ENCODE measurements at places on chromosomes 3 and 15. TPM values are rescaled to one million over a fixed set of nuclear protein-coding genes. Genes with fewer than 3 reads are reported as not detected.

Gene IL17RD
- total RNA-seq, result 29.9 TPM

Gene MAGI1
- 55.4 TPM for total RNA-seq

Gene TEX55
- total RNA-seq, result 70.4 TPM

Gene IL20RB
- total RNA-seq, result 2.0 TPM

DNA sequence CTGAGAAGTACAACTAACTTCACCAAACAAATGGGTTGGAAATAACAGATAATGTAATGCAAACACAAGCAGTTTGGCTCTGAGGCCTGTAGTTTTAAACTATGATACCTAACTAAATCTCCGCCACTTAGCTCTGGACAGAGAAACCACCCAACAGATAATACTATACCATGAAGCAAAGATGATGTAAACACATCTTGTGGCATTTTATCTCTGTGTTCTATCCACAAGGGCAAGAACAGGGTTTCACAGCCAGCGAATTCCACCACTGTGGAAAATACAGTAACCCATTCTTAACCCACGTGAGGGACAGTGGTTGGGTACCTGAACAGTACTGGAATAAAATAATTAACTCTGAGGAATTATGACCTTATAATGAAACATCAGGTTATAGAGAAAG lies 93.6 kb downstream of the P3H2 start:
- no peaks in the 10 kb centered on the region for H3K36me3 ChIP-seq
- no peak overlapping the region for H3K27ac ChIP-seq
- H3K4me3 ChIP-seq, result no peak overlapping the region
- no peak for DNase-seq
- no peaks in the 10 kb centered on the region for H3K27me3 ChIP-seq

- no peaks in the 10 kb centered on the region for H3K36me3 ChIP-seq
- H3K27ac ChIP-seq, result no peak overlapping the region
- H3K4me3 ChIP-seq, result no peak overlapping the region
- DNase-seq, result peak; percentile 41
- H3K27me3 ChIP-seq, result no peaks in the 10 kb centered on the region
Measured at GRCh38 chr15:69758810-69759790, 306.5 kb downstream of the RPLP1 start.

DNA sequence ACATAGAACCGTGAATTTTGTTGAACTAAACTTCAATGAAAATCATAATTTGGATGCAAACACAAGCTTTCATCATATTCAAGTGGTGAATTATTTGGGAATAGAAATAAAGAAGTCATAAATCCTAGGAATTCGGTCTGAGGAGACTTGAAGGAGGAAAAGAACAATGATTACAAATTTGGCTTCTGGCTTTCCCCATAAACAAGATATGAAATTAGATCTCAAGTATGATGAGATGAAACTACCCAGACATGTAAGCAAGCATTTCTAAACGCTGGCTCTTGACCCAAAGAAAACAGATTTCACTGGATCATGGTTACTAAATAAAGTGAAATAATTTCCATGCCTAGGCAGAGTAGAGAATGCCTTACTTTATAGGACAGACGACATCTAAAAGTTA lies 146.9 kb upstream of the LRTM1 start:
- no peak overlapping the region for H3K27ac ChIP-seq
- no peaks in the 10 kb centered on the region for H3K27me3 ChIP-seq
- H3K4me1 ChIP-seq, result no peaks in the 10 kb centered on the region
- no peak for DNase-seq
- no peak overlapping the region for H3K4me3 ChIP-seq
- H3K36me3 ChIP-seq, result no peaks in the 10 kb centered on the region

GRCh38 chr3:85881833-85882393 lies 923.1 kb downstream of the CADM2 start:
- no peak overlapping the region for H3K4me3 ChIP-seq
- no peaks in the 10 kb centered on the region for H3K27me3 ChIP-seq
- H3K4me1 ChIP-seq, result no peaks in the 10 kb centered on the region
- no peak overlapping the region for H3K27ac ChIP-seq
- no peak for DNase-seq
- H3K36me3 ChIP-seq, result no peaks in the 10 kb centered on the region

- no peaks in the 10 kb centered on the region for H3K27me3 ChIP-seq
- no peak overlapping the region for H3K27ac ChIP-seq
- no peak overlapping the region for H3K4me3 ChIP-seq
- H3K4me1 ChIP-seq, result no peaks in the 10 kb centered on the region
- no peaks in the 10 kb centered on the region for H3K36me3 ChIP-seq
Measured at GRCh38 chr15:77836121-77836692, 203.5 kb upstream of the LINGO1 start.

DNA sequence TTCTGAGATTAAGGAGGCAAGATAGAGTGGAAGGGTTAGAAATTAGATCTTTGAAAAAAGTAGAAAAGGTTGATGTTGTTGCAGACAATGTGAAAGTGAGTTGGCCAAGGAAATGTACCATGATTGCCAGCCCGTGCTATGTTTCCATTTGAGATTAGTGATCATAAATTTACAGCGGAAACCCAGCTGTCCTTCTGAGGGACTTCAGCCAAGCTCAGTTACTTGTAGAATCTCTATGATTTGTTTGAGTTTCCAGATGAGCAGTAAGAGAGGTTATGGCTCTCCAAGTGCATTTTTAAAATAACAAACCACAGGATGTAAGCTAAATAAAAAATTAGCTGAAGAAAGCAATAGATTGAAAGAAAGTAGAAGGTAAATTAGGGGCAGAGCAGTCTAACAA lies 54.2 kb upstream of the RBMS3 start:
- no peaks in the 10 kb centered on the region for H3K36me3 ChIP-seq
- no peaks in the 10 kb centered on the region for H3K27me3 ChIP-seq
- DNase-seq, result no peak
- no peak overlapping the region for H3K4me3 ChIP-seq

- no peaks in the 10 kb centered on the region for H3K27me3 ChIP-seq
- DNase-seq, result no peak
- H3K27ac ChIP-seq, result no peak overlapping the region
- no peaks in the 10 kb centered on the region for H3K4me1 ChIP-seq
- H3K4me3 ChIP-seq, result no peak overlapping the region
Measured at GRCh38 chr3:148873977-148874376, 8.9 kb downstream of the CPA3 start.

DNA sequence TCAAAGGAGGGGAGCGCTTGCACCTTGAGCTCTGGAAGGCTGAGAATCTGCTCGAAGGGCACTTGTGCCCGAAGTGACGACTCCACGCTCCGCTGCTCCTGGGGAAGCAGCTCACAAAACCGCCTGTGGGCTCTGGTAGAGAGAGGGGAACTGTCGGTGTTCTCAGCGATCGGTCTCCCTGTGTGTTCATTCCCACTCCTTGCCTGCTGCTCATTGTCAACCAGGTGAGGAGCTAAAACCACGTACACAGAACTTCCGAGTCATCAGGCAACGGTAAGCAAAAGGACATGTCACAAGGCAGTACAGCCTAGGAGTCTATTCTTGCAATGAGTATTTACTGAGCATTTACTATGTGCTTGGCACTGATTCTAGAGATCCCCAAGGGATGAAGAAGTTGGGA lies 1.5 kb downstream of the CIB1 start:
- H3K4me3 ChIP-seq, result no peak overlapping the region
- no peaks in the 10 kb centered on the region for H3K27me3 ChIP-seq
- no peak for DNase-seq
